AG10803 (cell line): ENCODE measurements at places on chromosomes 4 and X.
A peak's percentile ranks its signal among the peaks of the same experiment; 100 is the strongest.

DNA sequence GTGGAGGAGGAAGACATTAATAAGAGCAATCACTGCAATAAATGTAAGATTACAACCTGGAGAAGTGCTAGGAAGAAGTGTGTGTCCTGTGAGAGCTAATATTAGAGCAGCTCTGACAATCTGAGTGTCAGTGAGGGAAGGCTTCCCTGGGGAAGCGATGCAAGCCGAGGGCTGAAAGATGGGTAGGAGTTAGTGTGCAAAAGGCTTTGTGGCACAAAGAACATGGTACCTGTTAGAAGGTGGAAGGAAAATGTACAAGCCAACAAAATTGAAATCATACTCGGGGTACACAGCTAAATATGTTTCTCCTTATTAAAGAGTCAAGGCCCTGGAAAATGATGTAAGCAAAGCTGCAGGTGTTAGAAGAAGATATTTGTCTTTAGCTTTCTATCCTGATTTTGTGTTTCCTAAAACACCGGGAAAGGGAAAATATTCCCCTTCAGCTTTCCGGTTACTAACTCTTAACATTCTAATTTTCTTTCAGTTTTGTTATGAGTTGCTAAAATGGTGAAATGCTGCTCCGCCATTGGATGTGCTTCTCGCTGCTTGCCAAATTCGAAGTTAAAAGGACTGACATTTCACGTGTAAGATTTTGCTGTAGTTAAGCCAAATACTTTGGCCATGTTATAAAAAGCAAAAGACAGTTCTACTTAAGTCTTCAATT is 808 bp downstream of the THAP6 start:
- DNase-seq: no peak

DNA sequence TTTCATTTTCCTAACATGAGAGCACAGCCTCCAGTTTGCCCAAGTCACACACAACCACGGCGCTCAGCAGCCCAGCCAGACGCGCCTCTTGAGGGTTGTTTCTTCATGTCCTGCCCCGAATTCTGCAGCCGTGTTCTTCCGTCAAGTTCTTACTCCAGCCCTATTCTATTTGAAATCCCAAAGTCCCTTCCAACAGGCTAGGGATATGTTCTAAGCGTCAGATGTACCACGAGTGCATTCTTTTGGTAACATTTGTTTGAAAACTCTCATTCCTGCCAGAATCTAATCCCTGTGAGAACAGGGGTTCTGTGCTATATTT is 23.1 kb downstream of the ACSL1 start:
- peak; percentile 55 for DNase-seq

DNA sequence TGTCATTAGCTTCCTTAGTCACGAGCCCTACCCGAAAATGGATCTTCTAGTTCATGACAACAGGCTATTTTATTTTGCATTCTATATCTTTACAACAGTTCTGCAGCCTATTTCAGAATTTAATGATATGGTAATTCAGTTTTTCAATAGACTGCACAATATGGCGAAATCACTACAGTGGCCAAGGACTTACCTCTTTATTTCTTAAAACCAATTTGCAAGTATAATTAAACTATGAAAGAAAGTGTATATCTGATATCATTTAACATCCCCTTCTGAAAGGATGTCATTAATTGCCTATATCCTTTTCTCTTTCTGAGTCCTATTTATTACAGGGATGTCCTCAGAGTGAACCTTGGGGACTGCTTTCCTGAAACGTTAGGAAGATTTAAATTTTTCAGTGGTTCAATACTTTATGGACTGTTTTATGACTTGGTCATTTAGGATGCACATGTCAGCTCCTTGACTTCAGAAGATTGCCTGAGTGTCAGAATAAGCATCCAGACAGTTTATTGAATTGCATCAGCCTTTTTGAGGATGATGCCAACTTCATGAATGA is 190.8 kb upstream of the GEMIN8 start:
- no peak for DNase-seq

GRCh38 chrX:15235001-15235400 is 34.9 kb downstream of the ASB9 start:
- DNase-seq: no peak

GRCh38 chr4:81084029-81084428 is 53.5 kb downstream of the BMP3 start:
- DNase-seq: peak; percentile 70

GRCh38 chr4:152197211-152197610 is 338.7 kb downstream of the FBXW7 start:
- DNase-seq: no peak

DNA sequence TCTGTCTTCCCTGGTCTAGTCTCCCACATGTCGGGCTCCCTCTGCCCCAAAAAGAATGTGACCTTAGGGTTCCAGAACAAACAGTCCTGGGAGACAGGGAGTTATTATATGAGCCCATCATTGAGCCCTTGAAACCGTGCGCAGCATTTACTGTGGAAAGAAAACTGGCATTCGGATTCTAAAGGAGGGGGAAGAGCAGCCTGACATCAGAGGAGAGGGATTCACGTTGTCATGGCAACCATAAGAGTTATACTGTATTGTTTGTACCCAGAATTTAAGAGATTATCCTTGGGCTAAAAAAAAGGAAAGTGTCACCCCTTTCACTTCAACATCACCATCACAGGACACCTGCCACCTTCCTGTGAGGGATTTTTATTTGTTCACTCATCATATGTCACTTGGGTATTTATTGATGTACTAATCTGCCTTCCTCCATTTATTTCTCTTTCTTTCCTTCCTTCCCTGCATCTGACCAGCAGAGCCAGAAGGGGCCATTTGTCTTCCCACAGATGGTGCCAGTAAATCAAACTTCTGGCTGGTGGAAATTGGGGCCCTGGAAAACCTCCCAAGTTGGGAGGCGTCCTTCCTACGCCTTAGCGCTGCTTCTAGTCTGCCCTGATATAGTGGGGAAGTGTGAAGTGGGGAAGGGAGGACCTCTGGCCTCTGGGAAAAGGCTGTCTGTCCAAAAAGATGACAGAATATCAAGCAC is 64.9 kb upstream of the FRMPD3 start:
- DNase-seq: no peak

DNA sequence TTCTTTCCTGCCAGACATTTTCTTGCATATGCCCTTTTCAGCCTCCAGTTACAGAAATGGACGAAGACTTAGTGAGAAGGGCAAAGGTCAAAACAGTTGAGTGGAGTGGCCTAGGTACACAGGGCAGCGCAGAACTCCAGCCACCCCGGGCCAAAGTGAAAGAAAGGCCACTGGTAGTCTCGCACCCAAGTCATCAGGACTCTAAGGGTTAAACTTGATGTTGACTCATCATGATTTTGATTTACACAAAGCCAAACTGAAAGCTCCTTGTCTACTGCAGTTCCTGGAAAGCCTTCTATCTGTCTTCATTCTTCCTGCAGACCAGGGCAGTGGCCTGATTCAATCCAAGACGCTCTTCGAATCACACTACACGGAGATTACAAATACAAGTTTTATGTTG is 2.6 kb upstream of the IL13RA1 start:
- DNase-seq: no peak

DNA sequence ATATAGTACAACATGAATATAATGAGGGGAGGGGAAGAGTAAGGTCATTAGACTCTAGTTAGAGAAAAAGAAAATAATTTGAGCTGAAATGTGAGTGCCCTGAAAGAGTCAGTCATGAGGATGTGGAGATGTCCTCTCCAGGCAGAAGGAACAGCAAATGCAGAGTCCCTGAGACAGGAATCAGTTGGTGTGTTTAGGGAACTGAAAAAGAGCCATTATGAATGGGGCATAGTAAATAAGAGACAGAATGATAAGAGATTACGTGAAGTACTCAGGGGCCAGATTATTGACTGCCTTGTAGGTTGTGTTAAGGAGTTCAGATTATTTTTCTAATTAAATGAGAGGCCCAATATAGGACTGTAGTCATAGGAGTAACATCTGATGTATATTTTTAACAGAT is 147.0 kb downstream of the PDLIM5 start:
- DNase-seq: no peak

- DNase-seq: peak; percentile 48
Measured at GRCh38 chr4:106366026-106366425, 2.6 kb downstream of the GIMD1 start.

GRCh38 chrX:119382606-119383005 is 16.5 kb upstream of the SLC25A43 start:
- DNase-seq: no peak

DNA sequence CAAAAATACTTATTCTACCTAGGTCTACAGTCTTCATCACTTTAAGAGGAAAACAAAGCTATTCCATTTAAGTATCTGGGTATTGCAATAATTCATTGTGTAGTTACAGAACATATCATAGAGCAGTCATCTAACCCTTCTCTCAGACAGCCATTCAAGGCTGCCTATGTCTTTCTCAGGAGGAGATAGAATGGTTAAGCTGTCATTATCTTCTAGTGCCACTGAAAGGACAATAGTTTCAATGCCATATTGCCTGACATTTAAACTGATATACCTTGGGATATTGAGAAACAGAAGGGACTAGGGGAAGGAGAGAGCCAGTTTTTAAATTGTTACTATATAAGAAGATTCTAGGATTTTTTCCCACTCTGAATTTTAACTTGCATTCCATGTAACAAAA is 527.0 kb downstream of the GRID2 start:
- DNase-seq: no peak

GRCh38 chrX:131477498-131477897 is 66.4 kb upstream of the OR13H1 start:
- DNase-seq: no peak

GRCh38 chrX:69085826-69086225 is 79.4 kb downstream of the PJA1 start:
- no peak for DNase-seq

DNA sequence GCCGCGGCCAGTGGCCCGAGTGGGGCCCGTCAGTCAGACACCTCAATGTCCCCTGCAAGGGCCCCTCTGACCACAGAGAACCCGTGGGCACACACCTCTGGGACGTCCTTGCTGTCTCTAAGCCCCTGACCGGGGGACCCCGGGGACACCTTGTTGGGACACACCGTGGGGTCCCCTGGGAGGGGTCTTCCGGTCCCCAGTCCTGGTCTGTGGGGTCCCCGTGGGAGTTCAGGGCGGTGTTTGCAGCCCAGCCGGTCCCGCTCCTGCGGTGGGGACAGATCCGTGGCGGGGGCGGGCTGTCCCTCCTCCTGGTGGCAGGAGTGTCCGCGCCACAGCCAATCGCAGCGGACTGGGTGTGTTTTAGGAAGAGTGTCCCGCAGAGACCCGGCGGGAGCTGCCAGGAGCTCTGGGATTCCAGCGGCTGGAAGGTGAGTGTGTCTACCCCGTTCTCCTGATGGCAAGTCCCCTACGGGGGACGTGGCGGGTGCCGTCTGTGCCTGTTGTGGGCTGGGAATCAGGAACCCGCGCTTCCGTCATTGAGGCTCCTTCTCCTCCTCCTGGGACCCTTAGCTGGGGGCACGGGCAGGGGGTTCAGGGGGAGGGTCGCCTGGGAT is 5.1 kb upstream of the PLCXD1 start:
- DNase-seq: peak; percentile 53

- DNase-seq: no peak
Measured at GRCh38 chr4:183329954-183330742, 7.9 kb upstream of the CLDN24 start.

GRCh38 chr4:31114816-31115215 is 394.6 kb downstream of the PCDH7 start:
- DNase-seq: no peak

- DNase-seq: no peak
Measured at GRCh38 chr4:79175716-79176115, 150.1 kb downstream of the NAA11 start.

DNA sequence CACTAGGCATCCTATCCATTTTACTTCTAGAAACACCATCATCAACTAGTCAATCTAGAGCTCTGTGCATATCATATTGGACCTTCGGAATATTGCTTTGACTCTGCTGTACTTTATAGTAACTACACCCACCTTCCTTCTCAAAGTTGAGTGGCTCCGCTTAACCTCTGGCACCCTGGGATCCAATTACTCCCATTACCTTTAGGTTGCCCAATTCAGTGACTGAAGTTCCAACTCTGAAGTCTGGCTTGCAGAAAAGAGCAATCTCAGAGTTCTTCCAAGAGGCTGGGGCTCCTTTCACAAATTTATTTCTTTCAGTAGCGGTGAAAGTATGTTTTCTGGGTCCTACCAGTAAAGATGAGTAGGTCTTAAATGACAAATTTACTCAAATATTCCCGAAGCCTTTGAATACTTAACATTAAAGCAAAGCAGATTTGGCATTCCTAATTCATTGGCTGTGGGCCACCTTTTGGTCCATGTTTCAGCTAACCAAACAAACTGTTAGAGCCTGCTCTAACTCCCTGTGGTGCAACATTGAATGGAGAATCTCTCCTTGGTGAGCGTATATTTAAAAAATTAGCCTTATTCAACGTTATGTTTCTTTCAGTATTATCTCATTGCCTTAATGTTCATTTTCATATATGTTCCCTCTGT is 1215.8 kb downstream of the RAPGEF2 start:
- no peak for DNase-seq

DNA sequence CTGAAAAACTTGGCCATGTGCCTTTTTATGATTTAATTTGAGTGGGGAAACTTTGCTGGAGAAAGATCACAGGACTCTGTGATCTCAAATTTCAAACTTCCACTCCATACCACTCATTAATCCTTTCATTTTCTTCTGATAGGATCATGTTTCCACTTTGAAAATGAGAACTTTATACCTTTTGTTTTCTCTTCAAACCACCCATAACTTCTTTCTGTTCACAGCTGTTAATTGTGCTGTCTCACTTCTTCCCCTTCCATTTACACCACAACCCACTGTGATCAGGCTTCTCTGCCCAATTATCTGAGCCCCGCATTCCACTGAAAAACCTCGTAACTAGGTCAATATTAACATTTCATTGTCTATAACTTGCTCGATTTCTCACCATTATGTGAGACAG is 47.0 kb upstream of the ARSJ start:
- no peak for DNase-seq

- DNase-seq: peak; percentile 89
Measured at GRCh38 chr4:83356899-83357661, 22.4 kb upstream of the HPSE start.

GRCh38 chr4:145660064-145660463 is 19.9 kb upstream of the C4orf51 start:
- no peak for DNase-seq

GRCh38 chrX:113996781-113997180 is 587.1 kb upstream of the HTR2C start:
- no peak for DNase-seq

- DNase-seq: no peak
Measured at GRCh38 chrX:8049827-8050226, 121.2 kb downstream of the VCX2 start.
